G401 (cell line): ENCODE measurements at places on chromosomes 6 and 20.

GRCh38 chr20:36468149-36469000 lies 72.9 kb upstream of the MYL9 start:
- peak; percentile 34 for DNase-seq

DNA sequence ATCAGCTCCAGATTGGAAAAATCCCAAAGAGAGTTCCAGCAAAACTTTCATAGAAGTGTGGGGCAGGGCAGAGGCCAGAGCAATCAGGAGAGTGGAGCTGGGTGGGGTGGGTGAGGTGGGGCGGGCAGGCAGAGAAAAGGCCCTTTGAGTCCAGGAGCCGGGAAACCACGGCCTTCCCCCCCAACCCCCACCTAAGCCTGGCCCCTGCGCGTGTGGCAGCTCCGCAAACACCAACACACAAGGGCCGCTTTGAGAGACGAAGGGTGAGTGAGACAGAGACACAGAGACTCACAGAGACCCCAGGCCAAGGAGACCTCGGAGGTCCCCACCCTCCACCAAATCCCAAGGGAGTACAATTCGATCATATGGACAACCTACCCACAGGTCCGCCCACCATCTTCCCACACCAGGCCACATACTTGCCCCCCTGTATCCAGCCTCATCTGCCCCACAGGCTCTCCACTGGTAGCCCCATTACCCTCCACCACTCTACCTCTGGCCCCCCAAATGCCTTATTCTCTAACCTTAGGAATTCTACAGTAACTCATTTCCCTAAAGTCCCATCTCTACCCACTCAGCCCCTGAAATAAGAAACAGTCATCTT lies 1.7 kb downstream of the COL11A2 start:
- DNase-seq = no peak

DNA sequence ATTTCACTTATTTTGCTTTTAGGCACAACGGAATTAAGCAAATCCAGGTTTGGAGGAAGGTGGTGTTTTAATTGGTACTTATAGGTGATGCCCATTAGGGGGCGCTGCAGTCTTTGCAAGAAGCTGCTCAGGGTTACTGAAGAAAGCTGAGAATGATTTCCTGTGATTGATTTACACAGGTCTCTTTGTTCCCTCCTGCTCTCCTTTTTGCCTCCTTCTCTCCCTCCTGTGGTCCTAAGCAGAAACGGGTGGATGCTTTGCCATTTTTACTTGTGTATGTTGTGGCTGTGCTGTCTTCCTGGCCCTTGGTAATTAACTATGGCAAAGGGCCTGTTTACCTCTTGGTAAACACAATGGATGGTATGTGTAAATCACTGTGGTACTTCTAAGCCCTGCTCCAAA lies 97.8 kb downstream of the ANKS1A start:
- DNase-seq = peak; percentile 91

- DNase-seq = no peak
Measured at GRCh38 chr6:157763129-157763903, 59.7 kb upstream of the SNX9 start.
